ENCODE measurements at places on chromosomes 4 and X.

GRCh38 chr4:14410516-14410915 lies 591.8 kb upstream of the CPEB2 start:
- no peak for DNase-seq

DNA sequence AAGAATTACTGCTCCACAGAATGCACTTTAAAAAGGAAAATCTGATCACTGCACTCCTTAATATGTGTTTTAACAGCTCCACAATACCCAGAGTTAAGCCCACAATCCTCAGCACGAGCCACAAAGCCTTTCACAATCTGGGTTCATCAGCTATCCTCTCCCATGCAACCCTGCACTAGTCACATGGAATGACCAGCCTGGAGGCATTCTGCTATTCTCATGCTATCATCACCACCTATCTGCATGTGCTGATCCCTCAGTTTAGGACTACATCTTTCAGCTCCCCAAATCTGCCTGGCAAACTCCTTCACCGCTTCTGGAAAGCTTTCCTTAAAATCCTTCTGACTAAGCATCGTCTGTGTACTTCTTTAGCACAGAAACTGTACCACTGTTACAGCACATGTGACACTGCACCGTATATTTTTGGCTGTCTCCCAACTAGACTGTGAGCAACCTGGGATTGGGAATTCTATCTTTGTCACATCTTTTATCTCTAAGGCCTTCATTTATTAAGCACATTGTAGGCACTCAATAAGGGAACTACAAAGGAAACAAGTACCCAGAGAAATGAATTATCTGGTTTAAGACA lies 18.3 kb upstream of the EIF1AX start:
- DNase-seq = no peak

DNA sequence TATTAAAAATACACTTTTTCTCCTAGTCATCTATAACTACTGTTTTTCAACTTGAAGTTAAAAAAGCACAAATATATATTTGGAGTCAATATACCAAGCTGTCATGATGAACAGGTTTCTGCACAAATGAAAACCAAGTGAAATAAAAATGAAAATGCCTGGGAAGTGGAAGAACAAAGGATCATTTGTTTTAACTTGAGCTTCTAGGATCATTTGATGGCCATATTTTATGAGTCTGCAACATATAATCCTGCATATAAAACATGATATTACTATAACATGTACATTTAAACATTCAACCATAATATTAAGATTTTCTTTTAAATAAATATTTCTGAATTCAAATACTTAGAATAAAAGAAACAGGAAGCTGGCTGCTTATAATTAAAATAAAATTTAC lies 8.5 kb upstream of the ARHGEF38 start:
- DNase-seq = no peak

DNA sequence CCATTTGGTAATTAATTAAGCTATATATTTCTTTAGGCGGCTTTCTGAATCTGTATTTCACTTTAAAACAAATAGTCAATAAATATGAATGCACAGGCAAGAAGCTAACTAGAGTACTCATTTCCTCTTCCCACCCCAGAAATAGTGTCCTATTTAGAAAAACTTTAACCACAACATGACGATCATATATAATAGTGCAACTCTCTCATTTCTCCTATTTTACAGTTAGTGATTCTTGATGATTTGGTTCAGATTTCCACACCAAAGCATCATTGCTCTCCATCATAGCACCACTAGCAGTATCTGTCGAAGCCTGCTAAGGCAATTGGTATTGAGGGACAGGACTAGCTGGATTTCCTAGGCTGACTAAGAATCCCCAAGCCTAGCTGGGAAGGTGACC lies 184.0 kb upstream of the GALNTL6 start:
- no peak for DNase-seq

GRCh38 chrX:84318661-84319060 lies 130.7 kb upstream of the RPS6KA6 start:
- DNase-seq = no peak

DNA sequence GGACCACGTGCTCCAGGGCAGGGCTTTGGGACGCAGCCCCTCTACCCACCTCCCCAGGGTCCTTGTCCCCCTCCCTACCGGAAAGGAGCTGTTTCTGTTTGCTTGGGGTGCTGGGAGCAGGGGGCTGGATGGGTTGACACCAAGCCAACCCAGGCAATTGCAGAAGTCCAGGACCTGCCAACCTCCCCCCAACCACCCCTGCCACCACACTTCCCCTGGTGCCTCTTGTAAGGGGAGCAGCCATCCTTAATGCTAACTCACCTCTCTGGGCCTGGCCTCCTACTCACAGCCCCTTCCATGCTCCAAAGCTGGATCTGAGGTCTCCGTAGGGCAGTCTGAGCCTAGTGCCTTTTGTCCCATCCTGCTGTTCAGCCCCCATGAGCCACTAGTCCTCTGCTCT lies 631.9 kb downstream of the BCOR start:
- no peak for DNase-seq

GRCh38 chr4:140764785-140765392 lies 8.7 kb upstream of the TBC1D9 start:
- no peak for DNase-seq
